ENCODE measurements at places on chromosomes 11 and 22.

DNA sequence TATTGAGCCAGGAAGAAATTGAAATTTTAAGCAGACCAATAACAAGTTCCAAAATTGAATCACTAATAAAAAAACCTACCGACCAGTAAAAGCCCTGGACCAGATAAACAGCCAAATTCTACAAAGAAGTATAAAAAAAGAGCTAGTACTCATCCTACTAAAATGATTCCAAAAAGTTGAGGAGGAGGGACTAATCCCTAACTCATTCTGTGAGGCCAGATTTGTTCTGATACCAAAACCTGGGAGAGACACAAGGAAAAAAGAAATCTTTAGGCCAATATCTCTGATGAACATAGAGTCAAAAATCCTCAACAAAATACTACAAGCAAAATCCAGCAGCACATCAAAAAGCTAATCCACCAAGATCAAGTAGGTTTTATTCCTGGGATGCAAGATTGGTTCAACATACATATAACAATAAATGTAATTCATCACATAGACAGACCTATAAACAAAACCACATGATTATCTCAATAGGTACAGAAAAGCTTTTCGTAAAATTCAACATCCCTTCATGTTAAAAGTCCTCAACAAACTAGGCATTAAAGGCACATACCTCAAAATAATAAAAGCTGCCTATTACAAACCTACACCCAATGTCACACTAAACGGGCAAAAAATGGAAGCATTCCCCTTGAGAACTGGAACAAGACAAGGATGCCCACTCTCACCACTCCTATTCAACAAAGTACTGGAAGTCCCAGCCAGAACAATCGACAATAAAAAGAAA lies 13.1 kb downstream of the OR52A5 start:
- no peak for DNase-seq

GRCh38 chr11:80937842-80938241 lies 1497.0 kb upstream of the TENM4 start:
- DNase-seq: no peak

GRCh38 chr22:22527312-22527711 lies 7.2 kb upstream of the ZNF280A start:
- DNase-seq: no peak

DNA sequence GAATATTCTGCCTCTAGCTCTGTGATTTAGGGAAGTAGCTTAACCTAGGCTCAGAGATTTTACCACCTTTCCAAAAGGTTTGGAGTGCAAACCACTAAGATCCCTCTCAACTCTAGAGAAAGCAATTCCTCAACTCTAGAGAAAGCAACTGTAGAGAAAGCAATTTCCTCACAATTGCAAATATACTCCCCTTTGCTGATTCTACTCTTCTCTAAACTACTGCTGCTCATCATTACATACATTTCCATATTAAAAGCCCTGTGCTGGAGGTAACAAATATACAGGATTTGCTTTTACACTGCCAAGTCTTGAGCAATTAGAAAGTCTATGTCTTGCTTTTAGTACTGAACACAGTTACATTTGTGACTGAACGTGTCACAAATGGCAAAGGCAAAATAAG lies 48.2 kb downstream of the ALG9 start:
- DNase-seq: no peak

DNA sequence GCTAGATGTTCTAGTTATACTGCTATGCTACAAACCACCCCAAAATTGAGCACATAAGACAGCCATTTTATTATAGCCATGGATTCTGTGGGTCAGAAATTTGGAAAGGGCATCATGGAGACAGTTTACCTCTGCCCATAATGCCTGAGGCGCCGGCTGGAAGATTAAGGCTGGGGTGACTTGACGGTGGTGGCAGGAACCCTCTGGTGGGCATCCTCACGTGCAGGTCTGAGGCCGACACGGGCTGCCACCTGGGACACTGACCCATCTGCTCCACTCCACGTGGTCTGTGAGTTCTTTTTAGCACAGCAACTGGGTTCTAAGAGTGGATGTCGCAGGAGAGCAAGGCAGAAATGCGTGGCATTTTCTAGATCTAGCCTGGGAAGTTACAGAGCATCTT lies 40.0 kb upstream of the PRDM11 start:
- DNase-seq: no peak

DNA sequence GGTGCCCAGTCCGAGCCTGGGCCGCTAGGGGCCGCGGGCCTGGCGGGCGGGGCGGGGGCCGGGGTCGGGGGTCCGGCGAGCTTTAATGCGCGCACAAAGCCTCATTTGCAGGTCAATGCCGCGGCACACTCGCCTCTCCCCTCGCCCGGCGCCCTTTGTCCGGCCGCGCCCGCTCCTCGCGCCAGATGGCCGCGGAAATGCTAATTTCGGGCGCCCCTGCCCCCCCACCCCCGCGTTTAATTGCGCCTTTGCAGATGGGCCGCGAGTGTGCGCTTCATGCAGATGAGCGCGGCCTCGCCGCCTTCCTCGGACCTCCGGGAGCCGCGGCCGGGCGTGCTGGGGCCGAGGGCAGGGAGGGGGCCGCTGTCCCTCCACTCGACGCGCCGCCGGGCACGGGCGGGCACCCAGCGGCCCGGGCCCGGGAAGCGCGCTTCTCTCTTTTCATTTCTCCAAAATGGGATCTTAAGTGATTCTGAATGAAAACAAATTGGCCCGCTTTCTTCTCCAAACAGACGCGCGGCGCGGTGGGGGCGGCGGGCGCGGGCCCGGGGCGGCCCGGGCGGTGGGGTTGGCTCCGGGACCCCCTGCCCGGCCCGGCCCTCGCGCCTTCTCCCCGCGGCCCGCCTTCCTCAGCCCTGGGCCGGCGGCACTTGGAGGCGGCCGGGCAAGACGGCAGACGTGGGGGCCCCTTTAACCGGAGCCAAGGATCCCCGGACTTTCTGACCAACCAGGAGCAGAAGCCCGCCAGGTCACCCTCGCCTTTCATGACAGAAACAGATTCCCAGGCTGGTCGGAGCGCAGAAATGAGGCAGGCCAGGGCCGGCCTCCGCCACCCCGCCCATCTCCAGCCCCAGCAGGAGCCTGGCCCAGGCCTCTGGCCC lies 22.9 kb downstream of the CDKN1C start:
- DNase-seq: no peak

DNA sequence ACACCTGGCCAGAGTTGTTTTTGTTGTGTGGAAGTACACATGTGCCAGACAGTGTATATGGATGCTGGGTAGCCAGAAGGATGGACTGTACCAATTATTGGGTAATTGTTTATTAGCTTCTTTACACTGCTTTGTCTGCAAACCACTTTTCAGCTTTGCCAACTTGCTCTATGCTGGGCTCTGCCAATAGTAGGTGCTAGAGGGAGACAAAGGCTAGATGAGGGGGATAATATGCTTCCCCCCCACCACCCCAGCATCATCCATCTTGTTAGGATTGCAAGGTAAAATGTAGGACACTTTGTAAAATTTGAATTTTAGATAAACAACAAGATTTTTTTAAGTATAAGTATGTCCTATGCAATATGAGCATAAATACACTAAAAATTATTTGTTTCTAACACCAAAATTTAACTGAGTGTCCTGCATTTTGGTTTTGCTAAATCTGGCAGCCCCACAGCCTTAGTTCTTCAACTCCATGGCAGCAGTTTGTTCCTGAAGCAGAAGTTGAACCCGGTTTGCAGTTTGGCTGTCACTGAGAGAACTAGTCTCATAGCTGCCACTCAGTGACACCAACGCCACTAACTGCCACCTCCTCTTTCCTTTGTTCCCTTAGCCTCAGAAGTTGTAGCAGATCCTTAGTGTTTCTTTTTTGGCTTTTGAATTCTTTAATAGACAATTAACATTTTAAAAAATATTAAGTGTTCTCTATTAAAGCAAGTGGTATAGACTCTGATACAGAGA lies 78.8 kb downstream of the CCDC81 start:
- DNase-seq: no peak

DNA sequence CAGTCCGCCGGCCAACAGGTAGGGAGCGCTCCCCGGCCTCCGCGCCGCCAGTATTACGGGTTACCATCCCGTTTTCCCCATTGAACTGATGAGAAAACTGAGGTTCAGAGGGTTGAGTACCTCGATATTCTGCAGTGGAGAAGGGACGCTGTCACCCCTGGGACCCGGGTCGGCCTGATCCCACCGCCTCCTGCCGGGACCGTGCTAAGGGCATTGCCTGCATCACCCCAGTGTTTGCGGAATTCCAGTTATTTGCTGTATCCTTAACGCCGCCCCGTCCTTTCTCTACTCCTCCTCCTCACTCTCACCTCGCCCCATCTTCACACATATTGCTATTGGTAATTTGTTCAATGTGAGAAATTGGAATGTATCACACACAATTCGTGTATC lies 370 bp upstream of the A4GALT start:
- no peak for DNase-seq

DNA sequence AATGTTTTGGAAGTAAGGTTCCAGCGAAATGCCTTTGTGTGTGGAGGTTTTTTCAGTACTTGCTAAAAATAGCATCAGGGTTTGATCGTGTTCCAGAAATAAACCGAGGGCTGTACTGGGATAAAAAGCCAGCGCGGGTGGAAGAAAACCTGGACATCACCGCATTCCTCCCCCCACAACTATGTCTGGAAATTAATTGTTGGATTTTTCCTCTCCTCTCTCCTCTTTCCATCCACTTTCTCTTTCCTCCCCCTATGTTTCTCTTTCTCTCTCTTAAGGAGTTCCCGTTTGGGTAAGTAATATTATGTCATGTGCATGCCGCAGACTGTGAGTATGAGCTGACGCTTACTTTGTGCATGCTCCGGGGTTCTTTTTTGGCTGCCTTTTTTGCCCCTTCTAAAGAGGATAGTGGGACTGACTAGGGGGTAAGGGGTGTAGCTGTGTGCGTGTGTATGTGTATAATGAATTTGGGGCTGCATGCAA lies 104.2 kb upstream of the HSD17B12 start:
- no peak for DNase-seq

GRCh38 chr11:34182921-34183685 lies 77.7 kb downstream of the NAT10 start:
- no peak for DNase-seq

DNA sequence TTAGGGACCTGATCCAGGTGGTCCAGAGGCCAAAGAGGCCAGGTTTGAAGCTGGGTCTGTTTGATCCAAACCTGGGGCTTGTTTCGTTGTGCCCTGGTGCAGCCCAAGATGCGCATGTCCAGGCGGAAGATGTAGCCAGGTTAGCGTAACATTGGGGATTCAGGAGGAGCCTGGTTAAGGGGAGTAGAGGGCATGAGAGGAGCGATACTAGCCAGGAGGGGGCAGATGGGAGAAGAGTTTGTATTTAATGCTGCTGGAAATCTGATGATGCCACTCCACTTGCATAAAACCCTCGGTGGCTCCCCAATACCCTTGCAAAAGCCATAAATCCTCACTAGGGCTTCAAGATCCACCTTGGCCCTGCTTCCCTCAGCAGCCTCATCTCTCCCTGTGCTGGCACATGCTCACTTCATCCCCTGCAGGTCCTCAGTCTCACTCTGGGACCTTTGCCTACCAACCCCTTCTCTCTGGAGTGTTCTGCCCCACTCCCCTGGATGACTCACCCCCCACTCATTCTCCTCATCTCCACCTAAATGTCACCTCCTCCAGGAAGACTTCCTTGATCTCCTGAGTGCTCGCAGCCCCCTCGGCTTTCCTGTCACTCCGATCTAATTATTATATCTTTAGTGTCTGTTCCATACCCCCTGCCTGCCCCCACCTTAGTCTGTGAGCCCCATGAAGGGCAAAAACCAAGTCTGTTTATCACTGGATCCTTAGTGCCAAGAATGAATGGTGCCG lies 95.9 kb downstream of the MIAT start:
- no peak for DNase-seq

GRCh38 chr11:131924457-131925201 lies 554.2 kb downstream of the NTM start:
- no peak for DNase-seq

GRCh38 chr22:34113381-34113780 lies 193.1 kb upstream of the LARGE1 start:
- no peak for DNase-seq

GRCh38 chr22:23128269-23129108 lies 13.3 kb downstream of the RSPH14 start:
- no peak for DNase-seq

DNA sequence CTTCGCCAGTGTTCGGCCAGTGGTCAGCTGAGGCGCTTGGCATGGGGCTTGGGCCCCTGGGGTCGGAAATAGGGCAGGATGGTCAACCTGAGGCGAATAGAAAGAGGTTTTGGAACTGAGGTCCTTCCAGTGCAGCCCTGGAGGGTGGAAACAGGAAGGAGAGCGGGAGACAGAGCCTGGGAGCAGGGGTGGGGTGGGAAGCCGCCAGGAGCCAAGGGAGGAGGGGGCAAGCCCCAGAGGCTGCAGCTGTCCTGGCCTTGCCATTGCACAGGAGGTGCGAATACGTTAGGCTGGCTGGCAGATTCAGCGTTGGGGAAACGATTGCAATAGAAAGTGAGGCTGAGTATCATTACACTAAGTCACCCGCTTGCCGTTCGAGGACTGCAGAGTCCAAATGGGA lies 13.9 kb upstream of the KCTD17 start:
- DNase-seq: no peak

All from NCI-H187 treated with DMSO at 0.1 percent for 48 hours (cell line).